Forelimb muscle (tissue), 1 donor: ENCODE measurements at places on chromosomes 1 and 21. TPM values are rescaled to one million over a fixed set of nuclear protein-coding genes. Genes with fewer than 3 reads are reported as not detected.

DNA sequence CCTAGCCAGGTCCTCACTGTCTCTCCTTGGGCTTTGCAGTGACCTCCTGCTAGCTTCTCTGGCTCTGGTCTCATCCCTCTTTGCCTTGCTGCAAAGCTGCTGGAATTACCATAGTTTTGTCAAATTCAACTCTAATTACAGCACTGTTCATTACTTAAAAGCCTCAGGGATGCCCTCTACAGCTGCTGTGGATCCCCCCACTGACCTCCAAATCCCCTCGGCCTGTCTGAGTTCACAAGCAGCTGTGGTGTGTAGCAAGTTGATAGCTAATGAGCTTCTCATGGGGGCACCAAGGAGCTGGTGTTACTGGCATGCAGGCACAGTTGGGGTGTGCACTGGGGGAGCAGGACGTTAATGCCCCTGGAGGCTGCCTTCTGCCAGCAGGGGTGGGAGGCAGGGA is 24.8 kb downstream of the NIPAL3 start:
- no peak for DNase-seq

DNA sequence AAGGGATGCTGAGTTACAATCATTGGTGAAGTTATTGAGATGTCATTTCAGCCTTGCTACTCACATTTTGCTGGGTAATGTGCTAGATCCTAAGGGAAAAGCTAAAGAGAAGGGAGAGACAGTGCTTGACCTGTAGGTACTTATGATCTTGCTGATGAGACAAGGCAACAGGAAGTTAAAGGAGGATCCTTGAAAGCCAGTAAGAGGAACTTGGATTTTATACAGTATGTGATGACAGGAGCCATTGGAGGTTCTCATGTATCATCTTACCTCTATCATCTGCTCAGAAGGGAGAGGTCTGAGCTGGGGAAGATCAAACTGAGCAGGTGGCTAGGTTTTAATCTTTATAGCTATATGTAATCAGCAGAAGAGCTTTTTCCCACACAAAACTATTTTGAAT is 6.3 kb downstream of the APOBEC4 start:
- no peak for DNase-seq

- no peak for DNase-seq
Measured at GRCh38 chr1:85334962-85335361, 58.5 kb upstream of the BCL10 start.

DNA sequence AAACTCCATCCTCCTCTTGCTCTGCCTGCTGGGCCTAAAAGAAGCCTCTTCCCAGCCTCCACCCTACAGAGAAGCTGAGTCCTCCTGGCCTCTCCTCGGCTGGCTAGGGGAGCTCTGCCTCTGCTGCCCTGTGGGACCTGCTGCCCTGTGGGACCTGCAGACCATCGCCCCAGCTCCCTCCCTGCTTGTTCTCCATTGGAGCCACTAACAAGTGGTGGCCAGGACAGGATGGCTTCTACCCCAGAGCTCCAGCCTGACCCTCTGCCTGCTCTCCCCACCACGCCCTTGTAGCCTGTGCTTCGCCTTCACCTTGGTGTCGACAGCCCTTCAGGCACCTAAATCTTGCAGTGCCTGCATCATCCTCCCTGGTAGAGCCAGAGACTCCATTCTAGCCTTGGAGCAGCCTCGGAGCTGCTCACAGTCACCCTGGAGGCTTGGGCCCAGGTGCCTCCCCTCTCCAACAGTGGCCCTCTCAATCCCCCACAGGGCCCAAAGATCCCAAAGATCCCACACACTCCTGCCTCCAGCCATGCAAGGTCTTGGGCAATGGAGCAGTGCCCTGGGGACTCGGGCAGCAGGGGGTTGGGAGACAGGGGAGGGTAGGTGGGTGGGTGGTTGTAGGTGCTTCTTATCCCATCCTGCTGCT is 3.0 kb downstream of the EPS8L3 start:
- DNase-seq = no peak

GRCh38 chr1:235867903-235868469 is 1.3 kb upstream of the LYST start:
- no peak for DNase-seq

GRCh38 chr1:147919896-147920295 is 8.3 kb upstream of the GPR89B start:
- no peak for DNase-seq

DNA sequence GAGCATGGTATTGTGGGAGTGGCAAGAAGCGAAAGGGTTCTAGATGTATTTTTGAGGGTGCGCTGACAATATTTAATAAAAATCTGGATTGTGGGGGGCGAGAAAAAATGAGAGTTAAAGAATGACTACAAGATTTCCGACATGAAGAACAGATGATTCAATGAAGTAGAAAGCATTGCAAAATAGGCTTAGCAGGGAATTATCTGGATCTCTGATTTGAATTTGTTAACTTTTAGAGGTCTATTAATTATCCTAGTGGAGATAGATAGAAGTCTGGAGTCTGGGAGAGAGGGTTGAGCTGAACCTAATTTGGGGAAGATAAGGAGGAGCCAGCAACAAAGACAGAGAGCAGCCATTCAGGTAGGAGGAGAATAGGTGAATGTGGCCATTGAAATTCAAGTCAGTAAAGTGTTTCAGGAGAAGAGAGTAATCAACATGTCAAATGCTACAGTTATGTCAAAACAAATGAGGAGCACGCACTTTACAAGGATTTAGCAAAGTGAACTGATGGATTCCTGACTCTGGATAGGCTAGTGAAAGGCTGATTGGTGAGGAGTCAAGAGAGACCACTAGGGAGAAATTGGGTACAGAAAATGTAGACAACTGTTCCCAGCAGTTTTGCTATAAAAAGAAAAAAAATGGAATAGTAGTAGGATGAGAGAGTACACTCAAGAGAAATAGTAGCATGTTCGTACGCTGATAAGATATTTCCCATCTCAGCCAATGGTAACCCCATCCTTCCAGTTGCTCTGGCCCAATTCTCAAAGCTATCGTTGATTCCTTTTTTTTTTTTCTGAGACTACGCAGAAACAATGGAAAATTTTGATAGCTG is 393.2 kb upstream of the CXADR start:
- DNase-seq = no peak

DNA sequence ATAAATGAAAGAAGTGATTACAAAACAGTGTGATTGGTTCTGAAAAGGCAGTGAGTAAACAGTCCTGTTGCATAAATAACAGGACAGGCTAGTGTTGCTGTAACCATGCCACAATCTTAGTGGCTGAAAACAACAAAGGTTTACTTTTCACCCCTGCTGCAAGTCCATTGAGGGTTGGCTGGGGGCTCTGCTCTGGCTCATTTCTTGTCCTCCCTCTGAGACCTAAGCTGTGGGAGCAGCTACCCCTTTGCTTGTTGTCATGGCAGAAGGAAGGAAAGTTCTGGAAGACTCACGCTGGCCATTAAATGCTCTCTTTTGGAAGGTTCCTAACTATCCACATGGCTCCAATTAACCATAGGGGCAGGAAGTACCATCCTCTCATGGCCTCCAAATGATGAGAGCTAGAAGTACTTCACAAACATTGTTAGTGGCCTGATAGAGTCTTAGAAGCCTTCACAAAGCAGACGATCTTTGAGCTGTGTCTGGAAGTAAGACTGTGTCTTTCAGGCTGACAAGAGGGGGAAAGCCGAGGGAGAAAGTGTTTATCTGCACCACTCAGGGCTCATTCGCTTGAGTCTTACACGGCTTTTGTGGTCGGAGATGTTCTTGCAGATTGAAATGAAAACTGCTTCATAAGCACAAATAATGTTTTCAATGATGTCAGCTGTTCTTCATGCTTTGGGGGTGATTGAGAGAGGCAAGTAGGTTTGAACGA is 11.9 kb downstream of the RCSD1 start:
- no peak for DNase-seq

DNA sequence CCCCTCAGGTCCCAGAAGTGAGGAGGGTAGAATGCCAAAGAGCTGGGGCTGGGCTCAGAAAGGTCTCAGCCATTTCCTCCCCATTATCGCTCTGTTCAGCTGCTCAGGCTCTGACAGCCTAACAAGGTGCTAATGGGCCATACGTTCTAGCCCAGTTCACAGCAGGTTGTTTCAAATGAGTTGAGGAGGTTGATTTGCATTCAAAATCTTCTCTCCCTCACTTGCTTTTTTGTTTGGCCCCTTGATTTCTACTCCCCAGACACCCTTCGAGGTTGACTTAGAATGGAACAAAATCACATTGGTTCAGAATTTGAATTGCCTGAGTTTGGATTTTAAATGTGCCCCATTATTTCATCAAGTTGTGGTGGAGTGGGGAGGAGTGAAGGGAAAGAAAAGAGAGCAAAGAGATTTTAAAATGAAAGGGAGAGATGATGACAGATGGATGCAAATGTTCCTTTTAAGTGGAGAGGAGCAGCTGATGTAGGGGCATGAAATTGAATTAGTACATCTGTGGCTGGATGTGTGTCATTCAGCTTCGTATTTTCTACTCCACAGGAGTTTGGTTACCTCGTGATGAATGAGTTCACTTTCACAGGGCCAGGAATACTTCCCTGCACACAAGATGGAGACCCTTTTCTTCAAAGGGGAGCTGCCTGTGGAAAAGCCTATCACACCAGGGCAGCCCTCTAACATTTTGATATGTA is 425.8 kb upstream of the CAMK1G start:
- DNase-seq = no peak

DNA sequence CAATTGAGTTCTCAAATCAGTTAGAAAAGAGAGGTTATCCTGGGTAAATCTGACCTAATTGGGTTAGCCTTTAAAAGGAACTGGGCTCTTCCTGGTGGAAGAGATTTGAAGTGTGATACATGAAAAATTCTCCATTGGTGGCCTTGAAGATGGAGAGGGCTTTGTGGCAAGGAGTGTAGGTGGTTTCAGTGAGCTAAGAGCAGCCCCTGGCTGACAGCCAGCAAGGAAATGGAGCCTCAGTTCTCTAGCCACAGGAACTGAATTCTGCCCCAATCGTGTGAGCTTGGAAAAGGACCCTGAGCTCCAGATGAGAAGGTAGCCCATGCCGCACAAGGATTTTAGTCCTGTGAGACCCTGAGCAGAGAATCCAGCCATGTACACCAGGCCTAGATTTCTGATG is 12.7 kb upstream of the HYI start:
- no peak for DNase-seq

DNA sequence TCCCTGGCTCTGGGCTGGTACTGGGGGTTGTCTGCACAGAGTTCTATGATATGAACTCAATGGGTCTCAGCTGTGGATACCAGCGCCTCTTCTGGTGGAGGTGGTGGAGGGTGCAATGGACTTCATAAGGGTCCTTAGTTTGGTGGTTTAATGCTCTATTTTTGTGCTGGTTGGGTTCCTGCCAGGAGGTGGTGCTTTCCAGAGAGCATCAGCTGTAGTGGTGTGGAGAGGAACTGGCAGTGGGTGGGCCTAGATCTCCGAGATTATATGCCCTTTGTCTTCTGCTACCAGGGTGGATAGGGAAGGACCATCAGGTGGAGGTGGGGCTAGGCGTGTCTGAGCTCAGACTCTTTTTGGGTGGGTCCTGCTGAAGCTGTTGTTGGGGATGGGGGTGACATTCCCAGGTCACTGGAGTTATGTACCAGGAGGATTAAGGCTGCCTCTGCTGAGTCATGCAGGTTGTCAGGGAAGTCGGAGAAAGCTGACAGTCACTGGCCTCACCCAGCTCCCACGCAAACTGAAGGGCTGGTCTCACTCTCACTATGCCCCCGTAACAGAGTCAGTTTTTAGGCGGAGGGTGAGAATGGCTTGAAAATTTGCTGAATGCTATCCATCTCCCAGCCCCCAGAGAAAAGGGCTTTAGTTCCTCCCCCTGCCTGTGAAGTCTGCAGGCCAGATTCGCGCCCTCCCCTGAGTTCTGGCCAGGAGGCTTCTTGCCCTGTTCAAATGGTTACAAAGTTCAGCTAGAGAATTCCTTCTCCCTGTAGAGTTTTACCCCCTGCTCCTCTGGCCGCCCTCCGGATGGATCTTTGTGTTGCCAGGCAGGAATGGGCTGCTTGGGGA is 902.9 kb downstream of the LTN1 start:
- no peak for DNase-seq

DNA sequence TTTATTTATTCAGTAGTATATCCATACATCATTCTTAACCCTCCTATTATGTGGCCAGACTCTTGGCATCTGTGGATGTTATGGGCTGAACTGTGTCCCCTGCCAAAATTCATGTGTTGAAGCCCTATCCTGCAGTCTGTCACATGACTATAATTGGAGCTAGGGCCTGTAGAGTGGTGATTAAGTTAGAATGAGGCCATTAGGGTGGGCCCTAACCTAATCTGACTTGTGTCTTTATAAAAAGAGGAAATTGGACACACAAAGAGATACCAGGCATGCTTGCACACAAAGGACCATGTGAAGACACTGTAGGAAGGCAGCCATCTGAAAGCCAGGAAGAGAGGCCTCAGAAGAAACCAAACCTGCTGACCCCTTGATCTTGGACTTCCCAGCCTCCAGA is 6.6 kb downstream of the ZMYND12 start:
- DNase-seq = no peak

GRCh38 chr1:119101563-119101962 is 38.9 kb downstream of the WARS2 start:
- no peak for DNase-seq

DNA sequence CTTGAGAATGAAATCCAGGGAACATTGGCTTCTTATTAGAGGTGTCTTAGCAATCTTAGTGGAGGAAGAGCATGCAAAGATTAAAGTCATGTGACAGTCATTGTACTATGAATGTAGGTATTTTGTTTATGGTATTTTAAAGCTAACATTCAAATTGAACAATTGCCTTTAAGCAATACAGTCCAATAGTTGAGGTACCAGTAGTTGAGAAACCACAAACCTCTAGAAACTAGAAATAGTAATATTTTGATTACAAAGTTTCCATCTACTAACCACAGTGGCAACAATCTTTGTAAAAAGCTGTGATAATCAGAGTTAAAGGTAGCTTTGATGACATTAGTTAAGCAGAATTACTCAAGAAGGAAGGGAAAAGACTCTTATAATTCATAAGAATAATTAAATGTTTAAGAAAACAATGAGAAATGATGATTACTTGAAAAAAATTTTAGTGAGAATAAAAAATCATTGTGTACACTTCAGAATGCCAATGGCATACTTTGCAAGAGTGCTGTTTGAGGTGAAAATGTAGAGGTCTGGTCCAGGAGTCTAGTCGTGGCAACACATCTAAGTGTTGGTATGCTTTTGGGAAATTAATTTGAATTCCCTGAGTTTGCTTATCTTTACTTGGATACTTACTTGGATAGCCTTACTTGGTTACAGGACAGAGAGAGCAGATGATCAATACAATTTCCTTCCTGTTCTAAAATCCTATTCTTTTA is 104.9 kb upstream of the PTGFR start:
- no peak for DNase-seq

- no peak for DNase-seq
Measured at GRCh38 chr1:73674945-73675561, 522.9 kb downstream of the LRRIQ3 start.

Gene ANGEL2
- 28.2 TPM for polyA plus RNA-seq

Gene SERINC2
- 35.3 TPM for polyA plus RNA-seq

Gene S100B
- polyA plus RNA-seq = 9.2 TPM

Gene RNU11
- not detected for polyA plus RNA-seq

Gene GPR137B
- 3.7 TPM for polyA plus RNA-seq

Gene PRRX1
- 167 TPM for polyA plus RNA-seq

Gene SPRR2A
- polyA plus RNA-seq = not detected

Gene SOX13
- 24.9 TPM for polyA plus RNA-seq

Gene CHD5
- polyA plus RNA-seq = 0.14 TPM

Gene CTXND2
- polyA plus RNA-seq = not detected

Gene RGS2
- polyA plus RNA-seq = 84.3 TPM
